ENCODE measurements at places on chromosomes 6 and 20. TPM values are rescaled to one million over a fixed set of nuclear protein-coding genes. Genes with fewer than 3 reads are reported as not detected.

The TRIM31 gene
- polyA plus RNA-seq: 0.09 TPM

The TM9SF4 gene
- 66.5 TPM for polyA plus RNA-seq

The SLX4IP gene
- 6.8 TPM for polyA plus RNA-seq

The SLC2A10 gene
- 18.8 TPM for polyA plus RNA-seq

The ROS1 gene
- 0.08 TPM for polyA plus RNA-seq

The SIRPB2 gene
- polyA plus RNA-seq: 0.87 TPM

The HLA-DRB5 gene
- 13.3 TPM for polyA plus RNA-seq

The GNMT gene
- polyA plus RNA-seq: 0.95 TPM

The HLA-DOA gene
- 4.8 TPM for polyA plus RNA-seq

Data from renal cortex interstitium (tissue), 15 donors.